Activated gamma-delta T cell treated with anti-CD3 and anti-CD28 coated beads, Interleukin-2, amount 50 U/mL, for 16 hours (primary cell): ENCODE measurements at places on chromosomes 2 and 18.
A peak's percentile ranks its signal among the peaks of the same experiment; 100 is the strongest.

- no peak for DNase-seq
Measured at GRCh38 chr2:207833251-207833751, 63.6 kb upstream of the FZD5 start.

DNA sequence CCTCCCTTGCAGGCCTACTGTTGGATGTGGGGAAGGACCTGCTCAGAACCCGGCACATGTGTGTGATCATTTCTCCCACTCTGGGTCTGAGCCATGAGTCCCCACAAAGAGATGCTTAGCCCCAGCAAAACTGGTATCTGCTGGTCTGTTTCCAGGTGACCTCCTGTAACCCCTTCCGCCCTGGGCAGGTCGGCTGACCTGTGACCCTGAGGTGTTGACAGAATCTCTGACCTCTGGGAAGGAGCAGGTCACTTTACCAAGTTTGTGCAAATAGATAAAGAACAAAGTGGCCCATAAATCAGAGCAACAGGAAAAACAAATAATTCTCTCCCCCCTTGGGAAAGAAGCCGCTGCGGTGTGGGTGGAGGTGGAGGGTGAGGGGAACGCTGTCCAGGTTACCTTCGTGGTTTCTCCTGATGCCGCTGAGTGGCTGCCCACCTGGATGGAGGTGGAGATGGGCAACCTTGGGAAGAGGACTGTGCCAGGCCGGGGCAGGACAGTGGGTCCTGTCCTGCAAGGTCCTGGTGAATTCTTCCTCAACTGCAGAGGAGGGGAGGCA is 174.0 kb upstream of the MYCN start:
- DNase-seq = no peak

DNA sequence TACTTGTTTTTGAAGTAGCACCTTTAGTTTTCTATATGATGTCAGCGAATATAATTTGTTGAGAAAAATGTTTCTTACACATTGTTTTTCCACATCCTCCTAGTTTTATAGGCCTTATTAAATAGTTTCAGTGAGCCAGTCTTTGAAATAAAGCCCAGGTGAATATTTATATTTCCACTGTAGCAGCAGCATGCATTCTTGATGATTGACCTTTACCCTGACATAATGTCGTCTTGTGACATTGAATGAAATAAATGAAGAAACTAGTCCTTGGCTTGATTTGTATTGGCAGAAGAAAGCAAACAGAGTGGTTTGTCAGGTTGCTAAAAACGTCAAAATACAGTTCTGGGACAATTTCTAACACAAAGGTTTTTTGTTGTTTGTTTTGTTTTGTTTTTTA is 84.4 kb downstream of the EHBP1 start:
- DNase-seq = no peak

DNA sequence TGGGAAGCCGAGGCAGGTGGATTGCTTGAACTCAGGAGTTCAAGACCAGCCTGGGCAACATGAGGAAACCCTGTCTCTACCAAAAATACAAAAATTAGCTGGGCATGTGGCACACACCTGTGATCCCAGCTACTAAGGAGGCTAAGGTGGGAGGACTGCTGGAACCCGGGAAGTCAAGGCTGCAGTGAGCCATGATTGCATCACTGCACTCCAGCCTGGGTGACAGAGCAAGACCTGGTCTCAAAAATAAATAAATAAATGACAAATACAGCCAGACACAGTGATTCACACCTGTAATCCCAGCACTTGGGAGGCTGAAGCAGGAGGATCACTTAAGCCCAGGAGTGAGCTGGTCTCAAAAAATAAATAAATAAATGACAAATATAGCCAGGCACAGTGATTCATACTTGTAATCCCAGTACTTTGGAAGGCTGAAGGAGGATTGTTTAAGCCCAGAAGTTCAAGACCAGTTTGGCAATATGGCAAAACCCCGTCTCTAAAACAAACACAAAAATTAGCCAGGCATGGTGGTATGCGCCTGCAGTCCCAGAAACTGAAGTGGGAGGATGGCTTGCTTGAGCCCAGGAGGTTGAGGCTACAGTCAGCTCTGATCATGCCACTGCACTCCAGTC is 6.2 kb downstream of the KANSL3 start:
- no peak for DNase-seq

- DNase-seq = no peak
Measured at GRCh38 chr2:108620656-108621055, 86.4 kb downstream of the LIMS1 start.

- DNase-seq = no peak
Measured at GRCh38 chr2:178747767-178748166, 59.5 kb downstream of the TTN start.

GRCh38 chr2:222950638-222951285 is 89.9 kb downstream of the ACSL3 start:
- DNase-seq = no peak

GRCh38 chr2:86464652-86465051 is 23.5 kb downstream of the KDM3A start:
- DNase-seq = no peak

DNA sequence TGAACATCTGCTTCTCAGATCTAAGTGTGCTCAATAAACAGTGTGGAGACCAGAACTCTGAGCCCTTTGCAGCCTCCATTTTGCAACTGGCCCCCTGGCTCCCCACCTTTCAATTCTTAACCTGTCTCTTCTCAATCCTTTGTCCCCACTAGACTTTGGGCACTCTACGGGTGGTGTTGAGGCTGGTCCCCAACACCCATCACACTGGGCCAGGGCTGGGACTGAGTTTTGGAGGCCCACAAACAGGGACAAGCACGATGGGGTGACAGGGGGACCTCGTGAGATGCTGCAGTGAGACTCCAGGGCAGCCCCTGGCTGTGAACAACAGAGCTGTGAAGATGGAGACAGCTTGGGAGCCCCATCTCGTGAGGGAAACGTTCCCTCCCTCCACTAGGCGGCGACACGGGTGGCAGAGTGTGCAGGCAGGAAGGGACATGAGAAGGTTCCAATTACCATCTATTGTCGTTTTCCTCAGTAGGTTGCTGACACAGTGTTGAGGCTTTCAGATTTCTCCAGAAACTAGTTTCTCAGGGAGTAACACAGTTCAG is 1.2 kb downstream of the ANKMY1 start:
- peak; percentile 52 for DNase-seq

DNA sequence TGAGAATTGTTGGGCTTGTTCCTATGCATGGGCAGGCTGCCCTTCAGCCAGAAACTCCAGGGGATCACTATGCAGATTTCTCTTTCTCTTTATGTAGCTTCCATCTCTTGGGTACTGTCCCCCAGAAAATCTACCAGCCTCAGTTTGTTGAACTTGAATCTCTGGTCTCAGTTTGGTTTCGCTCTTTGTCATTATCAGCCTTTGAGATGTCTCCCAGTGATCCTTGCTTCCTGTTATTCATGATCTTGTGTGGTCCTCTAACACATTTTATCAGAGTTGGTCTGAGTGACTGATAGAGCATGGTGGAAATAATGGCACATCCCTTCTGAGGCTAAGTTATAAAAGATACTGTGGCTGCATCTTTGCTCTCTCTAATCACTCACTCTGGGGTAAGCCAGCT is 7.8 kb downstream of the TMEM87B start:
- no peak for DNase-seq

- no peak for DNase-seq
Measured at GRCh38 chr18:55265984-55266383, 306.7 kb upstream of the CCDC68 start.

GRCh38 chr18:62778976-62779869 is 63.9 kb downstream of the PHLPP1 start:
- no peak for DNase-seq

GRCh38 chr2:222805591-222806304 is 55.1 kb upstream of the ACSL3 start:
- DNase-seq = no peak

DNA sequence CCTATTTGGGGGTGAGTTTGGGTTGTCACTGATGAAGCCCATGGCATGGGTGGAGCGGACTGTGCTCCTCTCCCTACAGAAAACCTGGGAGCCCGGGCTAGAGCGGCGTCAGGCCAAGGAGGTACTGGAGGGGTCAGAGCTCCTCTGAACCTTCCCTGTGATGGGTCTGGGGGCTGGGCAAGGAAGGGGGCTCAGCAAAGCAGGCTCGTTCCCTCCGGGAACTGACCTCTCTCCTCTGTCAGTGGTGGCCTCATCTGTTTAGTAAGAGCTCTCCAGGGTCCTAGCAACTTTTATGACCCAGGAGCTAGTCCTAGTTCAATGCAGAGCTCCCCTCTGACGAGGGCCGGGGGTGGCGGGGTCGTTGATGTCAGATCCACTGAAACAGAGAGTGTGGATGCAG is 62.4 kb upstream of the OTOF start:
- DNase-seq = no peak
